IPS DF 6.9 (cell line): ENCODE measurements at places on chromosomes 16 and 17.

DNA sequence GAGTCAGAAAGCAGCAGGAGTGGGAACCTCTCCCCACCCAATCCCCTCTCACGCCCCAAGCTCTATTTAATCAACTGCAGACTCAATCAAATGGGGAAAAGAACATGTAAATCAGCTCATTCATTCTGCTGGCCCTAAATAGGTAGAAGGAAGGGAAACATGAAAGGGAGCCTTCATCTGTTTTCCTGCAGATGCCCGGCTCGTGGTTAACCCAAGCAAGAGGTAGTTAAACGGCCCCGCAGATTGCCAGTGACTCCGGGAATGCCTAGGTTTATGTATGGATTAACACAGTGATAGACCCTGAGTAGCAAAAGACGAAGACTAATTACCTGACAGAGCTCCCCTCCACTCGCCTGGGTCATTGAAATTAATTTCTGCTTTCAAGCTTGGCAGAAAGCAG lies 542.0 kb downstream of the WWOX start:
- no peak overlapping the region for H3K4me3 ChIP-seq
- H3K27ac ChIP-seq = no peak overlapping the region
- no peaks in the 10 kb centered on the region for H3K27me3 ChIP-seq

- no peaks in the 10 kb centered on the region for H3K4me1 ChIP-seq
- H3K4me3 ChIP-seq = no peak overlapping the region
- no peaks in the 10 kb centered on the region for H3K27me3 ChIP-seq
- H3K27ac ChIP-seq = no peak overlapping the region
Measured at GRCh38 chr16:85104147-85104546, 8.1 kb downstream of the CIBAR2 start.

- no peaks in the 10 kb centered on the region for H3K27me3 ChIP-seq
- no peaks in the 10 kb centered on the region for H3K36me3 ChIP-seq
- H3K27ac ChIP-seq = no peak overlapping the region
- DNase-seq = no peak
Measured at GRCh38 chr17:42163696-42164407, 9.1 kb upstream of the RAB5C start.

DNA sequence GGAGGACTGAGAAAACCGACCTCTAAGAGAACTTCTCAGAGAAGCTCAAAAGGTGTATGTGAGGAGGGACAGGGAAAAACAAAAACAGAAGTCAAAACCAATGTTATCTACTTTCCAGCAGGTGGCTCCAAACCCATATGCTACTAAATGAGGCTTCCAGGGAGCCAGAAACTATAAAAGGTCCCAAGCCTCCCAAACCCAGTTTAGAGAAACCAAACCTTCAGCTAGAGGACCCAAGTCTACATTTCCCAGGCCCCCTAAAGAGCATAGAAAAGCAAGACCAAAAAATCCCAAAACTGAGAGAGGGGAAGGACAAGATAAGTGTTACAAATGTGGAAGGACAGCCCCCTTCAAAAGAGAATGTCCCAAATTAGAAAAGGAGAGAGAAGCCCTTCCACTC lies 3.7 kb downstream of the HPR start:
- no peaks in the 10 kb centered on the region for H3K27me3 ChIP-seq
- H3K27ac ChIP-seq = no peak overlapping the region
- H3K4me3 ChIP-seq = no peak overlapping the region
- H3K36me3 ChIP-seq = no peaks in the 10 kb centered on the region
- H3K4me1 ChIP-seq = no peaks in the 10 kb centered on the region
- DNase-seq = peak; percentile 4

GRCh38 chr17:79833110-79833450 lies 6.2 kb downstream of the CBX4 start:
- H3K4me1 ChIP-seq = peaks cover 23% of the 10 kb centered on the region
- H3K36me3 ChIP-seq = no peaks in the 10 kb centered on the region
- H3K4me3 ChIP-seq = no peak overlapping the region
- DNase-seq = no peak

DNA sequence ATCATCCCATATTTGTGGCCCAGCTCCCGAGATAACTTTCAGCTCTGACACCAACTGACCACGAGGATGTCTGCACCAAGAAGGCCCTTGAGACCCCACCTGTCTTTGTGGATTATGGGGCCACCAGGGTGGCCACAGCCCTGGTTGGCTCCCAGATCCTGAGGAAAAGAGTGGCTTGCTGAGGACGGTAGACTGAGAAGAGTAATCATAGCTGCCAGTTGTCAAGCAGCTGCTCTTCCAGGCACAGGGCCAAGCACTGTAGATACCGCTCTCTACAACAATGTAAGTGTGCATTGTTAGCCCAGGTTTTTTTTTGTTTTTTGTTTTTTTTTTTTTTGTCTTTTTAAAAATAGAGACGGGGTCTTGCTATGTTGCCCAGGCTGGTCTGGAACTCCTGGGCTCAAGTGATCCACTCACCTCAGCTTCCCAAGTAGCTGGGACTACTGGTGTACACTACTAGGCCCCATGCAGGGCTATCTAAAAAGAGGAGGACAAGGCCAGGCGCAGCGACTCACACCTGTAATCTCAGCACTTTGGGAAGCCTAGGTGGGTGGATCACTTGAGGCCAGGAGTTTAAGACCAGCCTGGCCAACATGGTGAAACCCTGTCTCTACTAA lies 9.6 kb downstream of the ZNF205 start:
- H3K27ac ChIP-seq = no peak overlapping the region
- peaks cover 1% of the 10 kb centered on the region; the same call in 1 of the 2 replicates for H3K4me1 ChIP-seq
- H3K4me3 ChIP-seq = no peak overlapping the region
- H3K36me3 ChIP-seq = peaks cover 17% of the 10 kb centered on the region
- DNase-seq = no peak

DNA sequence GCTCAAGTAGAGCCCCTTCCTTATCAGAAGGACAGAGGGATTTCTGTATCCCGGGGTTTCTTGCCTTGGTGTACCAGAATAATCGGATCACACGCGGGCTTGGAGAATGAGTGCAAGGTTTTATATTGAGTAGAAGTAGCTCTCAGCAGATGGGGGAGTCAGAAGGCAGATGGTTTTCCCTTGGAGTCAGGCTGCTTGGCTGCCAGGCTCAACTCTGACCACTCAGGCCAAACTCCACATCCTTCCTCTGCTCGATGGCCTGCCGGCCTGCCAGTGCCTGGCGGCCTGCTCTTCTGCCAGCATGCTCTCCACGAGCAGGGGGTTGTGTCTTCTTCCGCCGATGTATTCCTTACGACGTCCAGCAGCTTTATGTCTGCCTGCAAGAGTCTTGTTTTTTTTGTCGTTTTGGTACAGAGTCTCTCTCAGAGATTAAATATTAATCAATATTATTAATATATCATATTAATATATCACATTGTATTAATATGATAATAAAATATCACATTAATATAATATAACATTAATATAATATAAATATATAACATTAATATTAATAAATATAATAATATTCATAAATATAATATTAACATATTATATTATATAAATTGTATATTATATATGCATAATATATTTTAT lies 229.2 kb upstream of the WSCD1 start:
- H3K27me3 ChIP-seq = no peaks in the 10 kb centered on the region
- no peaks in the 10 kb centered on the region for H3K4me1 ChIP-seq
- no peak overlapping the region for H3K4me3 ChIP-seq
- H3K27ac ChIP-seq = no peak overlapping the region
- H3K36me3 ChIP-seq = no peaks in the 10 kb centered on the region
- DNase-seq = no peak

- peaks cover 6% of the 10 kb centered on the region; the same call in 1 of the 2 replicates for H3K4me1 ChIP-seq
- DNase-seq = no peak
- no peak overlapping the region for H3K4me3 ChIP-seq
- H3K27me3 ChIP-seq = no peaks in the 10 kb centered on the region
- H3K36me3 ChIP-seq = no peaks in the 10 kb centered on the region
Measured at GRCh38 chr17:49861150-49861884, 13.4 kb upstream of the TAC4 start.

DNA sequence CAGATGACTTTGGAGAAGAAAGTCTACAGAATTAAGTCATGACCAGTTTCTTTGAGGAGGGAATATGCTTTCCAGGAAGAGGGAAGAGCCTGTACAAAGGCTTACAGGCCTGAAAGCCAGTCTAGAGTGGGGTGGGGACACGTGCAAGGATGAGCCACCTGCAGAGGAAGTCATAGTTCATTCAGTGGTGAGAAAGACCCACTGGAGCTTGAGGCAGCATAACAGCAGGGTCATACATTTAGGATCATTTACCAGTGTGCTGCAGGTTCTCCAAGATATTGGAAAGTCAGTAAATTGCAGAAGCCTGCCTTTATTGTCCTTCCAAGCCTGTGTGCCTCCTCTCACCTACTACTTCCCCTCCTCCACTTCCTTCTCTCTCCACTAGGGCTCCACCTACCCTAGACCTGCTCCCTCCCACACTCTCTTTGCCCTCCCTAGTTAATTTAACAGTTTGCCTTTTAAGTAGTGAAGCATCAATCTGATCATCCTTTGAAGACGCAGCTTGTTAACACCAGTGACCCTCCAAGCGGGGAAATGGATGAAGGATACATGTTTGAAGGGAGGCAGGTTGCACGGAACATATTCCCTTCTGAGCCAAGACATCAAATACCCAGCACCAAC lies 40.2 kb downstream of the CDRT15 start:
- no peak overlapping the region for H3K27ac ChIP-seq
- H3K27me3 ChIP-seq = no peaks in the 10 kb centered on the region
- H3K36me3 ChIP-seq = no peaks in the 10 kb centered on the region
- no peak overlapping the region for H3K4me3 ChIP-seq
- H3K4me1 ChIP-seq = no peaks in the 10 kb centered on the region
- no peak for DNase-seq

- no peaks in the 10 kb centered on the region for H3K36me3 ChIP-seq
- DNase-seq = no peak
- H3K4me1 ChIP-seq = peaks cover 13% of the 10 kb centered on the region
- no peak overlapping the region for H3K4me3 ChIP-seq
- H3K27me3 ChIP-seq = no peaks in the 10 kb centered on the region
- H3K27ac ChIP-seq = no peak overlapping the region
Measured at GRCh38 chr16:89360760-89361435, 129.5 kb downstream of the ANKRD11 start.

DNA sequence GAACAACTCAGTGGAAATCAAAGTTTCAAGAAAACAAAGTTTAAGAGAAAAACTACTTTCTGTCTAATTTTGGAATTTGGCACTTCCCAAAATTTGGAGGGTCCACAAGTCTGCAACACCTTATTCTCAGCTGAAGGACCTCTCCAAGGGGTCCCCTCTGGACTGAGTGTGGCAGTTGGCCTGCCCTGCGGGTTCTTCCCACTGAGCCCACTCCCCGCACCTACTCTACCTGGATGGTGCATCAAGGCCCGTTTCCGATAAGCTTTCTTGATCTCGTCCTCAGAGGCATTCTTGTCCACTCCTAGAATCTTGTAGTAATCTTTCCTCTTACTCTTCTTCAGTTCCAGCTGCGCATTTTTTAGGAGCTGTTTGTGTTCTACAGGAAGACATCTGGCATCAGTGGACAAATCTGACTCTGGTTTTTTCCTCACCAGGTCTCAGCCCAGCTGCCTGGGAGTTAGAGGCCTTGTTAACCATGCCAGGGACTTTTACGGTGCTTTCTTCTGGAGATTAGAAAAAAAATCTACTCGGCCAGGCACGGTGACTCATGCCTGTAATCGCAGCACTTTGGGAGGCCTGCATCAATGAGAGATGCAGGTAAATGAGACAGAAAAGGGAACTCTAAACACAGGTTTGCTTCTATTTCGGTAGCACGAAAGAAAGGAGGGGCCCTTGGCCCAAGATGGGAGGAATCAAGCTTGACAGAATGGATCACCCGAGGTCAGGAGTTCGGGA lies 15.6 kb downstream of the CNP start:
- H3K4me1 ChIP-seq = no peaks in the 10 kb centered on the region
- H3K4me3 ChIP-seq = no peak overlapping the region
- peaks cover 33% of the 10 kb centered on the region; the same call in 1 of the 2 replicates for H3K36me3 ChIP-seq
- H3K27ac ChIP-seq = no peak overlapping the region

GRCh38 chr16:88460496-88461330 lies 7.6 kb downstream of the ZFPM1 start:
- no peak overlapping the region for H3K27ac ChIP-seq
- DNase-seq = no peak
- peaks cover 6% of the 10 kb centered on the region for H3K4me1 ChIP-seq
- no peaks in the 10 kb centered on the region for H3K36me3 ChIP-seq
- H3K4me3 ChIP-seq = no peak overlapping the region
- peaks cover 14% of the 10 kb centered on the region; the same call in 1 of the 2 replicates for H3K27me3 ChIP-seq

- no peaks in the 10 kb centered on the region for H3K4me1 ChIP-seq
- H3K27me3 ChIP-seq = no peaks in the 10 kb centered on the region
- H3K4me3 ChIP-seq = no peak overlapping the region
- DNase-seq = no peak
- no peaks in the 10 kb centered on the region for H3K36me3 ChIP-seq
- H3K27ac ChIP-seq = no peak overlapping the region
Measured at GRCh38 chr17:1089915-1090314, 89.9 kb downstream of the ABR start.

DNA sequence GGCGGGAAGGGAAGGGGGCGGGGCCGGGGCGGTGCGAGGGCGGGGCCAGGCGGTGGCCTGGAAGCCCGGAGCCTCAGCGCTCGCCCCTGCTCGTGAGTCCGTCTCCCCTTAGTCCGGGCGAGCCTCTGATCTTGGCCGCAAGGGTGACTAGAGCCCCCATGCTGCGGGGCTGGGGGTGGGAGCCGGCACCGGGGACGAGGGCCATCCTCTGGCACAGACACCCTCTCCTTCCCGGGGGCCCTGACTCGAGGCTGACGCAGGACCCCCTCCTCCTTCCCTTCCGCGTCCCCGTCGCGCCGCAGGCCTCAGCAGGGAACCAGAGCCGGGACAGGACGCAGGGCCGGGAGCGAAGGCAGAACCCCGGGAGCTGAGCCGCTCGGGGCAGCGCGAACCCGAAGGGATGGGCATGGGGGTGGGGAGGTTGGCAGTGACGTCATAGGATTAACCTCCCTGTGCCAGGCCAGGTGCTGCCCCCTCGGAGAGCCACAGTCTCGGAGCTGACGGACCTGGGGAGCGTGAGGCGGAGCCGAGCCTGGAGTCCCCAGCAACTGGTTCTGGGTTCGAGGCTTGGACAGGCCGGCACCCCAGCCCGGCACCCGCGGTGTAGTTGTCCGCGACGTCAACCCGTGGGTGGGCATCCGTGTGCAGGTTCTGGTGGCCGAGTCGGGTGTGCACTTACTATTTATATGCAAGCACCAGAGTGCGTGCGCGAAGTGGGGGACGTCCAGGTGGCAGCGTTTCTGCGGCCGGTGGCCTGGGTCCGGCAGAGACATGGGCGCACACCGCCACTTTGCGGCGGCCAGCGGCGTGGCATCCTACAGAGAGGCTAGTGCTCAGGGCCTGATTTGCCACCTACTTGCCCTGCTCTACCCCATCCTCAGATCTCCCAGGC lies 503 bp upstream of the PLCD3 start:
- H3K27me3 ChIP-seq = no peaks in the 10 kb centered on the region
- DNase-seq = no peak
- H3K36me3 ChIP-seq = peaks cover under 1% of the 10 kb centered on the region; the same call in 1 of the 2 replicates
- H3K4me3 ChIP-seq = peak overlapping the region; percentile 34; the same call in 1 of the 2 replicates
- no peaks in the 10 kb centered on the region for H3K4me1 ChIP-seq

DNA sequence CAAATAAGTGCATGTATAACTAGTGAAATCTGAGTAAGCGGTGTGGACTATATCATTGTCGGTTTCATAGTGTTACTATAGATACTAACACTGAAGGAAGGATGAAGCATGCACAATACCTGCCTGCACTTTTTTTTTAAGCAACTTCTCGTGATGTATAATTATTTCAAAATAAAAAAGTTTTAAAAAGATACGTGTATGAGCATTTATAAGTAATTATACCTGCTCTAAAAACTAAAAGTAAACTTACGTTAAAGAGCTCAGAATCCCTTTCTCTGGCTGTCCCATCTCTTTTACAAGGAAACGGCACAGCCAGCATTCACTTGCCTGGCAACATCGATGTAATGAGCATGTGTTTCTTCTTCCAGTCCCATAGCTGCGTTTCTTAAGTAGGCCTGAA lies 31.3 kb upstream of the ARL6IP1 start:
- H3K4me3 ChIP-seq = no peak overlapping the region
- H3K27ac ChIP-seq = no peak overlapping the region
- H3K4me1 ChIP-seq = no peaks in the 10 kb centered on the region
- no peak for DNase-seq
- no peaks in the 10 kb centered on the region for H3K27me3 ChIP-seq
